Fibroblast of the aortic adventitia (primary cell): ENCODE measurements at places on chromosomes 3 and 15. TPM values are rescaled to one million over a fixed set of nuclear protein-coding genes. Genes with fewer than 3 reads are reported as not detected.

Gene SLC28A1
- not detected in 2 replicates for total RNA-seq

Gene CPLX3
- not detected in 2 replicates for total RNA-seq

Gene ABHD17C
- total RNA-seq, result 5.6 and 15.5 TPM in 2 replicates

Gene IL1RAP
- total RNA-seq, result 8.1 and 14.6 TPM in 2 replicates

Gene ARHGAP31
- 11.4 and 23.5 TPM in 2 replicates for total RNA-seq

Gene SH2D7
- total RNA-seq, result not detected in 2 replicates
